NCI-H1417 treated with DMSO at 0.1 percent for 48 hours (cell line): ENCODE measurements at places on chromosomes 4 and X.

- no peak for DNase-seq
These were observed 4.3 kb upstream of the IL21 start for GRCh38 chr4:122625156-122625555.

GRCh38 chr4:160894809-160895208 is 1269.0 kb downstream of the FSTL5 start:
- no peak for DNase-seq

DNA sequence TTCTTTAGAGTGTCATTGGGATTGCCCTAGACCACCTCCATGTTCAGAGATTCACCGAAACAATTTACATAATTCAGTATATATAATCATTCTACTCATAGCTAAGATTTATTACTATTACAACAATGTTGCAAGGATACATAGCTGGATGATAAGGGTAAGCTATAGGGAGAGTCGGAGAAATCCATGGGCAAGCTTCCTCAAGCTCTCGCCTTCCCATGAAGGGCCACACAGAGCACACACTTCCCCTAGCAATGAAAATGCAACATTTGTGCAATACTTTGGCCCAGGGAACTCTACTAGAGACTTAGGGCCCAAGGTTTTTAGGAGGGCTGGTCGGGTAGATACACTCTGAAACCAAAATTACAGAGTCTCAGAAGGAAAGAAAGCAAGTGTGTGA is 49.7 kb upstream of the ABCG2 start:
- no peak for DNase-seq

- DNase-seq, result no peak
These were observed 6.0 kb downstream of the ACSL1 start for GRCh38 chr4:184819786-184820185.

- no peak for DNase-seq
These were observed 19.0 kb upstream of the PPP3CA start for GRCh38 chr4:101366331-101366730.

DNA sequence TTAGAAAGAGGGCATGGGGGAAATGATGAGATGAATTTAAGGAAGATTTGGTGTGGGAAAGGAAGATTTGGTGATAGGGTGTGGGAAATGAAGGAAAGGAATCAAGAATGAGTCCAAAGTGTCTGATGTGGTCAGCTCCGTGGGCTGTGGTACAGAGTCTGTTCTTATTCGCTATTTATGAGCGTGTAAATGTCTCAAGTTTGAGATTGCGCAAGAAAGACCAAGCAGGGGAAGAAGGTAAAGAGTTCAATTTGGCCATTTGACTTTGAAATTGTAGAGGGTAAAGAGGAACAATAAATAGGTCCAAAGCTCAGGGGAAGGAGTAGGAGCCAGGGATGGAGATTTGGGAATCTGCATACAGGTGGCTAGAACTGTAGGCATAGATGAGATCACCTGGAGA is 11.3 kb upstream of the SMS start:
- no peak for DNase-seq

GRCh38 chr4:158065176-158065575 is 107.6 kb downstream of the GASK1B start:
- no peak for DNase-seq

GRCh38 chr4:6855692-6856297 is 53.8 kb upstream of the TBC1D14 start:
- no peak for DNase-seq

- no peak for DNase-seq
These were observed 251.7 kb upstream of the MAD2L1 start for GRCh38 chr4:120318196-120318846.

DNA sequence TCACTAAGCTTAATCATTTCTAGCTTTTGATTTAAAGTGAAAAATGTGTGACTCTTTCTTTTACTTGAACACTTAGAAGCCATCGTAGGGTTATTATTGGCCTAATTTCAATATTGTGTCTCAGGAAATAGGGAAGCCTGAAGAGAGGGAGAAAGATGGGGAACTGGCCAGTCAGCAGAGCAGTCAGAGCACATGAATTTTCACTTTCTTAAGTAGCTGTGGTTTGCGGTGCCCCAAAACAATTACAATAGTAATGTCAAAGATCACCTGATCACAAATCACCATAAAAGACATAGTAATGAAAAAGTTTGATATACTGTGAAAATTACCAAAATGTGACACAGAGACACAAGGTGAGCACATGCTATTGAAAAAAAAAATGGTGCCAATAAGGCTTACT is 45.5 kb downstream of the CENPC start:
- no peak for DNase-seq

DNA sequence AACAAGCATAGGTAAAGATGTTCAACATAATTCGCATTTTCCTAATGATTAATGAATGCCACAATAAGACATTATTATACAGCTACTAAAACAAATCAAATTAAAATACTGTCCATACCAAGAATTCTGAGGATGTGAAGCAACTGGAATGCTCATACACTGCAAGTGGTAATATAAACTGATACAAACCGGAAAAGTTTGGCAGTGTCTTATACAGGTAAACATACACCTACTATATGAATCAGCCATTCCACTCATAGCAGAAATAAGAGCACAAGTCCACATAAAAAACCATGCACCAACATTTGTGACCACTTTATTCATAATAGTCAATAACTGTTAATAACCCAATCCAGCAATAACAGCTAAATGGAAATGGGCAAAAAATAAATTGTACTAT is 79.3 kb downstream of the FBXW7 start:
- DNase-seq, result no peak

- no peak for DNase-seq
These were observed 22.4 kb upstream of the TSPAN5 start for GRCh38 chr4:98680806-98681205.

- no peak for DNase-seq
These were observed 93.8 kb downstream of the C4orf51 start for GRCh38 chr4:145773581-145774234.

- no peak for DNase-seq
These were observed 31.0 kb downstream of the OSTC start for GRCh38 chr4:108681321-108681809.

- no peak for DNase-seq
These were observed 9.9 kb upstream of the SPATA4 start for GRCh38 chr4:176205299-176205698.

GRCh38 chr4:145528601-145529000 is 46.9 kb downstream of the SMAD1 start:
- no peak for DNase-seq

GRCh38 chr4:66577922-66578321 is 907.6 kb upstream of the EPHA5 start:
- peak; percentile 73 for DNase-seq

DNA sequence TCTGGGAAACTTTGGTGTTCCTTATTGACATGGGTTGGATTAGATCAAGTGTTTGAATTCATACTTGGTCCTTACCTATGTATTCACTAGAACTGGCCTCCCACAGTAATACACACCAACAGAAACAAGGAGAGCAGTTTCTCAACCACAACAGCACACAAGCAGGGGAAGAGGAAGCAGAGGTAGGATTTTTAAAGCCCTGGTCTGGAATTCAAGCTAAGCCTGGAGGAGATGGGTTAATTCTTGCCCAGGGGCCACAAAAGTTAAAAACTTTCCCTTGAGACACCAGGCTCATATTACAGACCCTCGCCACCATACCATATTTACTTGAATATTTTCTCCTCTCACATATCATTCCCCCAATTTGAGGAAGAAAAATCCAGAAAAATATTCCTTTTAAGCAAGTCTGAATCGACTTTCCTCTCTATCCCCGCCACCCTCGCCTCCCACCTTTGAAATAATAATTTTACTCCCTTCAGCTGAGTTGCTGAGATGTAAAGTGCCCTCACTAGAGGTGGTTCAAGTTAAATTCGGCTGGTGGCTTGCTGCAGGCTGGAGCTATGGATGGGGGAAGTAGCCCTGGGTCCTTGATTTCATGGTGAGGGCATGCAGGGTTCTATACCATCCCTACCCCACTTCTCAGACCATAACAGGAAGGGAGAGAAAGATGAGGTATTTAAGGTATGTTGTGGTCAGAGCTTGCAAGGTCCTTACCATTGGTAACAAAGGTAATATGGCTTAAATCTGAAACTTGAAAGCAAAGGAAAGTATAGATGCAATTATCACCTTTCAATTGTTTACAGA is 440.2 kb downstream of the INPP4B start:
- no peak for DNase-seq

- no peak for DNase-seq
These were observed 24.9 kb downstream of the TKTL2 start for GRCh38 chr4:163448540-163449203.

DNA sequence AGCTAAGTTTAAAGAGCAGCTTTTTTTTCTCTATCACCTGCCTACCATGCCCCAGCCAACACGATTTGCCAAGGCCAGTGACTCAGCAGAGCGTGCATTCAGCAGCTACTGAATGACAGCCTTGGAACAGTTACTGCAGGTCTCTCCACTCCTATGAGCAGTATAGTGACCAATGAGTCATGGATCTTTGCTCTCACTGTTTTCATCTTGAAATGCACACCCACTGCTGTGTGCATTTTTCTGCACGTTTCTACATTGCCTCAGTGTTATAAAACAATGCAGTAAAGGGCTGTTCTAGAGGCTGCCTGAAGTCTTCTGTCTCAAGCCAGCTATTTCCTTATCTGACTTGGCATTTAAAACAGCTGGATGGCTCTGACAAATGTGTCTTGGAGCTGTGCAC is 66.0 kb upstream of the C4orf54 start:
- DNase-seq, result no peak

GRCh38 chr4:6840062-6840976 is 57.8 kb downstream of the KIAA0232 start:
- no peak for DNase-seq

DNA sequence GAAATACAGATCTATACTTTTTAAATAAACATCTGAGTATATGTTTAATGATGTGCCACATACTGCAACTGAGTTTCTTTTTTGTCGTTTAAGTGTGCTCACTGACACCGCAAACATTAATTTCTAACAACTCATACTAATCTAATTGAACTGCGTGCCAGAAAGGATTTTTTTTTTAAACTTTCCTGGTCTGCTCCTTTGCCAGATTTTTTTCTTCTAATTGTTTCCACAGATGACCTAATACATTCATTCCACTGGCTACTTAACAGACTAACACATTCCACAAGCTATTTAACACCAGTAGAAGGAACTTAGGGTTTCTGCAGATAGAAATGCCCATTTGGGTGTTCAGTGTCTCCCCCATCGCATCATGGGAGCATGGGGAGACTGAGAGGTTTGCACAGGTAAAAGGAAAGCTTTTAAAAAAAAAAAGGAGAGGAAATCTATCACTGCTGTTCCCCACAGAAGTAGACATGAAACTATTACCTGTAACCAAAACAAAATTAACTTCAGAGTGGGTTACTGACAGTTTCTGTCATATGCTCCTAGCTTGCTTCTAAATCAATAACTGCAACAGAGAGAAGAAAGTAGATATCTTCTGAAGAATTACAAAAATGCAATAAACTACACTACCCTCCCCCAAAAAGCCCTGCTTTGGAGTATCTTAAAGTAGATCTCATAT is 31.6 kb downstream of the SH3KBP1 start:
- DNase-seq, result no peak

DNA sequence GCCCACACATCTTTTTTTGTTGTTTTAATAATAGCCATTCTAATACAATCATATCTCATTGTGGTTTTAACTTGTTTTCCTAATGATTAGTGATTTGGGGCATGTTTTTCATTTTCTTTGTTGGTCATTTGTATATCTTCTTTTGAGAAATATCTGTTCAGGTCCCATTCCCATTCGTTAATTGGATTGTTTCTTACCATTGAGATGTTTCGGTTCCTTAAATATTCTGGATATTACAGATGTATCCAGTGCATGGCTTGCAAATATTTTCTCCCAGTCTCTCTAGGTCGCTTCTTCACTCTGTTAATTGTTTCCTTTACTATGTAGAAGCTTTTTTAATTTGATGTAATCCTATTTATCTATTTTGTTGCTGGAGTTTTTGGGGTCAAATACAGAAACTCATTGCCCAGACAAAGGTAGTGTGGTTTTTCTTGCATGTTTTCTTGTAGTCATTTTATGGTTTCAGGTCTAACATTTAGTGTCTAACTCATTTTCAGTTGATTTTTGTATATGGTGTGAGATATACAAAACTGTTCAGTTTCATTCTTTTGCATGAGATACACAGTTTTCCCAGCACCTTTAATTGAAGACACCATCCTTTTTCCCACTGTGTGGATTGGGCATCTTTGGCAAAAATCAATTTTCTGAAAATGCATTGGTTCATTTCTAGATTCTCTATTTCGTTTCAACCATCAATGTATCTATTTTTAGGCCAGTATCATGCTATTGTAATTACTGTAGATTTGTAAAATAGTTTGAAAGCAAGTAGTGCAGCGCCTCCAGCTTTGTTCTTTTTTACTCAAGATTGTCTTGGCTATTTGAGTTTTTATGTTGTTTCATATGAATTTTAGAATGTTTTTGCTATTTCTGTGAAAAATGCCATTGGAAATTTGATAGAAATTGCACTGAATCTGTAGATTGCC is 195.9 kb downstream of the SCFD2 start:
- no peak for DNase-seq

GRCh38 chr4:148808416-148808815 is 366.2 kb upstream of the NR3C2 start:
- DNase-seq, result no peak

DNA sequence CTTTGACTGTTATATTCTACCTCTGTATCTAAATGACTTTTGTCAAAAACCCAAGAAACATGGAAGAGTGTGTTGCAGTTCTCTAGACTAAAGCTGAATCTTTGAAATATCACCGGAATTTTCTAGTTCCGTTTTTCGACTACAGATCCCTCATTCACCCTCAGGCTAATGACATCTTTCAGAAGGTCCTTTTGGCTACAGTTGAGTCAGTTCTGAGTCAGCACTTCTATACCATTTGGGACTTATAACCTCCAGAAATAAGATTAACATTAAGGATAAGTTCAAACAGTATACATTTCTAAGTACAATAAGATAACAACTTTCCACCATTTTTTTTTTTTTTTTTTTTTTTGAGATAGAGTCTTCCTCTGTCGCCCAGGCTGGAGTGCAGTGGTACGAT is 331.0 kb upstream of the CPXCR1 start:
- DNase-seq, result no peak

DNA sequence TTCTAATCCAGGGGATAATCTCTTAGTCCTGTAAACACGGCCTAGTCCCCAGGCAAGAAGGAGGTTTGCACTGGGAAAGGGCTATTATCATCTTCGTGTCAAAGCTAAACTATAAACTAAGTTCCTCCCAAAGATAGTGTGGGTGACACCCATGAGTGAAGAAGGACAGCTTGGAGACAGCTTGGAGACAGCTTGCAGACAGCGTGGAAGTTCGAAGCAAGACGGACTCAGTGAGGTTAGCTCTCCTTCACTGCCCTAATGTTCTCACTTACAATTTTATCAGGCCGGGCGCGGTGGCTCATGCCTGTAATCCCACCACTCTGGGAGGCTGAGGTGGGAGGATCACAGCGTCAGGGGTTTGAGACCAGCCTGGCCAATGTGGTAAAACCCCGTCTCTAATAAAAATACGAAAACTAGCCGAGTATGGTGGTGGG is 19.2 kb upstream of the PLCXD1 start:
- DNase-seq, result no peak

GRCh38 chrX:23953908-23954269 is 46.1 kb downstream of the CXorf58 start:
- no peak for DNase-seq

- DNase-seq, result no peak
These were observed 121.3 kb downstream of the PRDM5 start for GRCh38 chr4:120801137-120801758.

GRCh38 chrX:3129256-3129655 is 88.0 kb downstream of the ARSF start:
- DNase-seq, result no peak

GRCh38 chrX:78029663-78030062 is 60.2 kb upstream of the PGAM4 start:
- no peak for DNase-seq

- no peak for DNase-seq
These were observed 24.5 kb downstream of the RBMX start for GRCh38 chrX:136856050-136856449.

GRCh38 chr4:173038192-173038896 is 130.3 kb upstream of the GALNT7 start:
- DNase-seq, result no peak
